GF-D8 (cell line): ENCODE measurements at places on chromosomes 5 and 9.

DNA sequence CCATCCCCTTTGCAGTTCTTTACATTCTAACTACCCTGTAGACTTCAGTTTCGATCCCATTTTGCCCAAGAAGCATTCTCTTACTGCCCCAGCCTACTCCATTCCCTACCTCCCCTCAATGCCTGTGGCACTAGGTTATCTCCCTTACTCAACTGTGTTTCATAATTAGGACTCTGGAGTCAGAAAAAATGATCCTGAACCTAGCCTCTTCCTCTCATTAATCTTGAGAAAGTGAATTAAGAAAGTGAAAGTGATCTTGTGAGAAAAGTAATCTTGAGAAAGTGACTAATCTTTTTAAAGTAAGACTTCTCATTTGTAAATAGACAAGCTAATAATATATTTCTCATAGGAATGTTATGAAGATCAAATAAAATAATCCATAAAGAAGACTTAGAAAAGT, 444.0 kb upstream of the TRPC7 start:
- no peak for DNase-seq

DNA sequence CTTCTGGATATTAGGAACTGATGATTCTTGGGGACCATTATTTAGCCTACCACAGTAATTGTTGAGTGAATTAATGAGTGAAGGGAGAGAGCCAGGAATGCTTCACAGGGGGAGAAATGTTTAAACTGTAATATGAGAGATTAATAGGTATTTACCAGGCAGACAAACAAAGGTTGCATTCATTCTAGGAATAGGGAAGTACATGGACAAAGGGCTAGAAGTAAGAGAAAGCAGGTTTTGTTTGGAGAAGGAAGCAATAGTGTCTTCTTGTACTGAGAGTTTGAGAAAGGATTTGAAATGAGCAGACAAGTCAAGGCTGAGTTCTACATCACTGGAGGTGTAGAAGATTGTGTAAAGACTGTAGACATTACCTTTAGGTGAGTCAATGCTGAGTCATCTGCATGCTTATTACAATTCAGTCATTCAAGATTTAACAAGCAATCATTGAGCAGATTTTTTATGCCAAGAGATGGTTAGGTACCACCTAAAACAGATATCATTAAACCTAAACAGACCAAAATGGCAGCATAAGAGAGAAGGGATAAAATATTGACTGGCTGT, 8.0 kb downstream of the TAF1L start:
- DNase-seq, result no peak

DNA sequence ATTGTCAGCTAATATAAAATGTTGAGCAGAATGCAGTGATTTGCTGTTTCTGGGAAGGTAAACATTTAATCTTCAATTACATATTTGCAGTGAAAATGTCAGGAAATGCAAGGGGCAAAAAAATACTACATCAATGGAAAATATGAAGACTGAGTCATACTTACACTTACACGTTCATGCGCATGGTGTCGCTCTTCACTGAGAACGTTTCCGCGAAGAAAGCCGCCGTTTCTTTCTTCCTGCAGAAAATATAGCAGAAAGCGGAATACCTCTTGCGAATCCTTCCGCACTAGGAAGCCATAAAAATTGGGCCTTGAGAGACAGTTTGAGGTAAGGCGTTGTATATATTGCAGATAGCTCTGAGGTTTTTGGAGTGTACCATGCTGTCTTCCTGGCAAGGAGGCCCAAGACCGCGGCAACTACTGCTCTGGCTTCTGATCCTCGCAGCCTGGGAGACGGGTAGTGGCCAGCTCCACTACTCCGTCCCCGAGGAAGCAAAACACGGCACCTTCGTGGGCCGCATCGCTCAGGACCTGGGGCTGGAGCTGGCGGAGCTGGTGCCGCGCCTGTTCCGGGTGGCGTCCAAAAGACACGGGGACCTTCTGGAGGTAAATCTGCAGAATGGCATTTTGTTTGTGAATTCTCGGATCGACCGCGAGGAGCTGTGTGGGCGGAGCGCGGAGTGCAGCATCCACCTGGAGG, at the start of gene PCDHA13:
PCDHA13 (plus strand) TSS at position 236 of the 702 bp plus-strand sequence; CDS start at position 381, 145 bp downstream.
- DNase-seq, result no peak

- DNase-seq, result no peak
Measured at GRCh38 chr5:124721229-124721735, 25.2 kb downstream of the ZNF608 start.

- no peak for DNase-seq
Measured at GRCh38 chr9:75866273-75866871, 24.1 kb upstream of the PCSK5 start.

- no peak for DNase-seq
Measured at GRCh38 chr5:145161391-145161790, 673.8 kb downstream of the PRELID2 start.

DNA sequence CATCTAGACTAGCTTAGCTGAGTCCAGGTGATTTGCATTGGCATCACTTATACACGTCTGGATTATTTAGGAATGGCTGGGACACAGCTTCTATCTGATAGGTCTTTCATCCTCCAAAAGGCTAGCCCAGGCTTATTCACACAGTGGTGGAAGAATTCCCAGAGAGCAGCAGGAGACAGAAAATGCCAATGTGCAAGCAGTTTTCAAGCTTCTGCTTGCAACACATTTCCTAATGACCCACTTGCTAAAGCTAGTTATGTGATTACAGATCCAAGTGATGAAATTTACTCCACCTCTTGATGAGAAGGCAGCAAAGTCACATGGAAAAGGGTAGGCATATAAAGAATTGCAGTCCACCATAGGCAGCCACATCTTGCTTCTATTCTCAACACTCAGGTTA, 44.2 kb upstream of the MAST4 start:
- DNase-seq, result no peak

DNA sequence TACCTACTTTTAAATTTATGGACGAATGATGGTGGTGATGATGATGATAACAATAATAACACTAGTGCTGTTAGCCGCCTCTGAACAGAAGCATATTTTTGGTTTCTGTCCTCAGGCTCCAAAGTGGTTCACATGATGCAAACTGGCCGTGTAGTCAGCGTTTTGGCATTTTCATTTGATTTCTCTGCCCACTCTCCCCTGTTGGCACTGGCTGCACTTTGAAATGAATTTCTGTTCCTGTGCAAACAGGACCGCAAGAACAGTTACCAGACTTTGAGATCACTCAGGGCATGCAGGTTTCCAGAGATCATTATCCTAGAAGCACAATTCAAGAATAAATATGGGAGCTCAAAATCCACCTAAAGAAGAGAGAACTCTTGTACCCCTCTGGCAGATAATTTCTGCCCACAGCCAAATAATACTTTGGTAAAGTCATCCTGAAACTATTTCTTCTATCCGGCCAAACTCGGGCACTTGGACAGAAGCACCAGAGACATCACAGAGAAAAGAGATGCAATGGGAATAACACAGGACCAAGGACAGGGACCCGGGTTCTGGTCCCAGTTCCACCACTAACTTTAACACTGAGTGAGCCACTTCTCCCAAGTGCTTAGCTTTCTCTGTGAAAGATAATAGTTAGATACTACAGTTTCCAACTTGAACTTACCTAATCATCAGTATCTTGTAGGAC, 201.7 kb upstream of the PTGER4 start:
- no peak for DNase-seq

DNA sequence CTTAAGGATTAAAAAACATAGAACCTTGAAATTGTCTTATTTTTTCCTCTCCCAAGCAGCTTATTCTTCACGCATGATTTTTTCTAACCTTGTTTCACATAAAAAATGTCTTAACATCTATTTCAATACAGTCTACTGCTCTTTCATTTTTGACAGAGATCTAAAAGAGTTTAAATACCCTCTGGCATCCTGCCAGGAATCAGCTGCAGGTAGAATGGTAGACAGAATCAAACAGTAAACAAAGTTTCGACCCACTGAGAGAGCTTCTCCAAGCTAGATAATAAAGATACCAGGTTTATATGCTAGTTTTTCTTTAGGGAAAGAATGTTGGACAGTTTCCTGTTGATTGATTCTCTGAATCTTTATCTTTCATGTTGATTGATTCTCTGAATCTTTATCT, 555.8 kb upstream of the CDH9 start:
- no peak for DNase-seq

DNA sequence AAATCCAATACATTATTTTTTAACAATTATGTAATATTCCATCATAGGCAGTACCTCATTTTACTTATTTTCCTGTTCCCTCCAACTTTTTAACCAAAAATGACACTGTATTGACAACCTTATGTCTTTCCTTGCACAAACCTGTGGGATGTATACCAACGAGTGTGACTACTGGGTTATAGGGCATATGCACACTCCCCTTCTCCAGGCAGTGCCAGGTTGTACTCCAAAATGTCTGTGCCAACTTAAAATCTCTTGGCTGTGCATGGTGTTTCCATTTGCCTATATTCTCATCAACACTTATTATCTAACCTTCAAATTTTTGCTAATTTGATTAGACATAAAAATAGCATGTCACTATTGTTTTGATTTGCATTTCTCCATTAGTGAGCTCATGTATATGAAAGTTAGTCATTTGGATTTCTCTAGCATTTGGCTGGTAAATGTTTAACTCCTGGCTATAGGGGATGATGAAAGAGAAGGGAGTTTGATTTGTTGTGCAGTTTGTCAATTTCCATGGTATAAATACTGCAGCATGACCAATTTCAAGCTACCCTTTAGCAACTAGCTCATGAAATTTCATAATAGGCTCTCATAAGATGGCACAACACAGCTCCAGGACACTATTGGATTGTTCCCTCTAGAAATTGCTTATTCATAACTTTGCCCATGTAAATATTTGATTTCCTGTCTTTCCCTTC, 129.9 kb downstream of the BAAT start:
- no peak for DNase-seq
